ENCODE measurements at places on chromosomes 16 and 17. TPM values are rescaled to one million over a fixed set of nuclear protein-coding genes. Genes with fewer than 3 reads are reported as not detected.

- peak; percentile 45 for DNase-seq
Observed at GRCh38 chr17:61410141-61411010, 10.7 kb downstream of the TBX2 start.

- no peak for DNase-seq
Observed at GRCh38 chr16:12350945-12351344, 374.4 kb downstream of the SNX29 start.

DNA sequence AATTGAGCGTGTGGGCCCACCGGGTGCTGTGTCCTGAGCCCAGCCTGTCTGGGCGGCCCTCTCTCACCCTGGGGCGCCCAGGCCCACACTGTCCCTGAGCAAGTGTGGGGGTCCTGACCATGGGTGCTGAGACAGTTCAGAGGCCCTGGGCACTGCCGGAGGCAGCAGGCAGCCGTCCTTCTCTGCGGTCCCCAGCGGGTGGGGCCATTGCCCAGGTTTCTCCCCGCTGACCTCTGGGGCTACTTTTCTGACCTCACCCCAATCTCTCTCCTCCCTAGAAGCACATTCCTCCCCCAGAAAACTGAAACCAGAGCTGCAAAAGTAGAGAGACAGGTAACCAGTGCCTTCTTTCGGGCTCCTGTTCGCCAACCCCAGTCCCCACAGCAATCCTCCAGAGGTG, 36.0 kb upstream of the PVALEF start:
- no peak for DNase-seq

CD300LB gene
- total RNA-seq, result 0.32 TPM

HOXB7 gene
- 4.3 TPM for total RNA-seq

CLEC18C gene
- total RNA-seq, result 0.66 TPM
